Brain microvascular endothelial cell (primary cell): ENCODE measurements at places on chromosomes 1 and 21.

GRCh38 chr1:107943694-107944093 is 21.3 kb downstream of the VAV3 start:
- DNase-seq, result no peak

- DNase-seq, result no peak
Measured at GRCh38 chr1:12372180-12372579, 142.3 kb downstream of the VPS13D start.

- DNase-seq, result no peak
Measured at GRCh38 chr1:72241397-72241796, 40.9 kb downstream of the NEGR1 start.

- no peak for DNase-seq
Measured at GRCh38 chr1:164180824-164181223, 378.2 kb upstream of the PBX1 start.

- DNase-seq, result no peak
Measured at GRCh38 chr1:158000507-158000906, 7.1 kb downstream of the KIRREL1 start.

DNA sequence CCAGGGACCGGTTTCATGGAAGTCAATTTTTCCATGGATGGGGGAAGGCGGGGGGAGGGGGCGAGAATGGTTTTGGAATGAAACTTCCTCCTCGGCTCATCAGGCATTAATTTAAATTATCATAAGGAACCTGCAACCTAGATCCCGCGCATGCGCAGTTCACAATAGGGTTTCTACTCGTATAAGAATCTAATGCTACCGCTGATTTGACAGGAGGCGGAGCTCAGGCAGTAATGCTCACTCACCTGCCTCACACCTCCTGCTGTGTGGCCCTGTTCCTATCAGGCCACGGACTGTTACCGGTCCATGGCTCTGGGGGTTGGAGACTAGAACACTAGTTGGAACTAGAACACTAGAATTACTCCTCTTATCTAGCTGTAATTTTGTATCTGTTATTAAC is 38.0 kb downstream of the PRRX1 start:
- DNase-seq, result no peak

- peak; percentile 10 for DNase-seq
Measured at GRCh38 chr1:199759268-199759730, 268.2 kb upstream of the NR5A2 start.

DNA sequence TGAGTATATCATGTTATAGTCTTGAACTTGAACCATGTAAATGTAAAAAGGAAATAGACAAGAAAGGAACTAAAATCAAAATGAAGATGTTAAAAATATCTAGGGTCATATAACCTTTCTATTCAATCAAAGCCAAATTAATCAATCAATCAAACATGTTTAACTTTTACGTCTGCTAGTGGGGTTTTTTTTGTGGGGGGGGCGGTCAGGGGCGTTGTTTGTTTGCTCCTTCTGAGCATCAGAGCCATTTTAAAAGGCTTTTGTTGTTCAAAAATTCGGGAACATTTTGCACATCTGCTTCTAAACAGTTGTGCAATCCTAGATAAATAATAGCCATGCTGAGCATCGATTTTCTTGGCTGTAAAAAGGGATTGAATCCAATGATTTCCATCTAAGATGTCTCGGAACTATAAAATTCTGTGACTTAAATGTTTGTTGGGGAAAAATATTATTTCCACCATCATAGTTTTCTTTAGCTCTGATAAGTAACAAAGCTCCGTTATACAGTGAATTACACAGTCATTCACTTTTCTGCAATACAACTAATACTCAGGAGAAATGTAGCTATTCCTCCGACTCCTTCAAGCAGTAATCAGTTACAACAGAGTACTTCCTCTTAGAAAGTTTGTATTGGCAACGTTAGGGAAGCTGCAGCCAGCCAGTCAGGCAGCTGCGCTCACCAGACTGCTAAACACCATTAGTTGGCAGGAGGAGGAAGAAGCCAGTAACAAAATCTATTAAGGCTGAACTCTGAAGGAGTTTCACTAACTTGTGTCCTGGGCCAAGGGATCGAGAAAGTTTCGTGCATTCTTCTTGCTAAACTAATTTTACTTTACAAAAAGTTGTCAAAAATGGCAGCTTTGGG is 2.2 kb downstream of the SPATA6 start:
- peak; percentile 60 for DNase-seq

DNA sequence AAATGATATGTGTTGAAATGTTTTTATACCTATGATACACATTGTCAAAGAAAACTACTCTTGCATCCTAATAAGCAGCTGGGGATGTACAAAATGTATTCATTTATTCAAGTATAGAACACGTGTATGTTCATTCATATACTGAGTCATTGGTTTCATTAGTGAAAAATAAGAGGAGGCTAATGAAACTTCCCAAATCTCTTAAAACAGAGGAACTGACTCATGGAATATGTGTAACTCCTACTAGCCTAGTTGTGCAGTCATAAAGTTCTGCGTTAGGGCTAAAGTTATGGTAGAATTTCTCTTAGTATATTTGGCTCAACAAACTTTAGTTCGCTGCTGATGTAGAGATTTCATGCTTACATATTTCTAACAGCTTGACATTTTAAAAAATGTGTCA is 441.6 kb downstream of the NCAM2 start:
- DNase-seq, result no peak

DNA sequence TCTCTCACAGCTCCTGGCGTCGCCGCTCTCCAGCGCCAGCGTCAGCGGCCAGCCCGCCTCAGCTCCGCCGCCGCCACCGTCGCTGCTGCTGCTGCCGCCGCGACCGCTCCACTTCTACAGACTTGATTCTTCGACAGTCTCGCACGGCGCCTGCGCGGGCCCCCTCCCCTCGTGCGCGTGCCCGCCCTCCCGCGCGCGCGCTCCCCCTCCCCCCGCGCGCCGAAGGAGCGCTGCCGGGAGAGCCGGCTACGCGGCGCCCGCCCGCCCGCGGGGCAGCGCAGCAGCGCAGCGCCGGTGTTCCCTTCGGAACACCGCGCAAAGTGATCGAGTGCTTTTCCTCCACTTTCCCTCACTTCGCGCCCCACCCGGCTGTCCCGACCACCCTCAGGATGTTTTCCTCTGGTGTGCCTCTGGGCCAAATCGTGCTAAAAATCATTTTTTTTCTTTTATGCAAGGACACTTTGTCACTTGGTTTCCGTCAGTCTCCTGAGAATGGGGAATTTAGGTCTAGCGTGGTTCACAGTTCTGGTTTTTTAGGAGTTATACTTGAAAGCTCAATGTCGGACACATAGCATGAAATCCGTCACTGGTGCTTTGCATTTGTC is at the start of gene IRF2BP2:
Gene IRF2BP2, minus strand, starts transcription at position 118 of the 605 bp plus-strand sequence. CDS start 684 bp downstream, outside the sequence.
- peak; percentile 77 for DNase-seq

GRCh38 chr1:37631036-37631435 is 3.7 kb downstream of the RSPO1 start:
- DNase-seq, result no peak

- peak; percentile 60 for DNase-seq
Measured at GRCh38 chr21:38819719-38820159, 14.0 kb downstream of the ETS2 start.

- no peak for DNase-seq
Measured at GRCh38 chr1:119593805-119594204, 54.3 kb downstream of the ZNF697 start.

DNA sequence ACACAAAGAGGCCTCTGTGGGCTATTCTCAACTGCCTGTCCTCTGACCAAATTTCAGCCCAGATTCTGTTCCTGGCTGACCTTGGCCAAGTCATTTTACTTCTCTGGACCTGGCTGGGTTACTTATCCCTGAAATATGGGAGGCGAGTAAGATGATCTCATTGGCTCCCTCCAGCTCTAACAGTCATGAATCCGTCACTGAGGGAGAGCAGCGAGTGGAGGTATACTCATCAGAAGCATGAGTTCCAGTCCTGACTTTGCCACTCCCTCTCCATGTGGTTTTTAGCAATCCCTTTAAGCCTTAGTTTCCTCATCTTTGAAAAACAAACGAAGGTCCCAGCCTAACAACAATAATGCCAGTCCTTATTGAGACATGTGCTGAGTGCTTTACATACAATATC is 63.5 kb downstream of the CCDC185 start:
- no peak for DNase-seq

GRCh38 chr1:93779540-93780165 is 98.0 kb upstream of the BCAR3 start:
- peak; percentile 69 for DNase-seq

- no peak for DNase-seq
Measured at GRCh38 chr21:28148400-28149064, 844.1 kb downstream of the LTN1 start.

DNA sequence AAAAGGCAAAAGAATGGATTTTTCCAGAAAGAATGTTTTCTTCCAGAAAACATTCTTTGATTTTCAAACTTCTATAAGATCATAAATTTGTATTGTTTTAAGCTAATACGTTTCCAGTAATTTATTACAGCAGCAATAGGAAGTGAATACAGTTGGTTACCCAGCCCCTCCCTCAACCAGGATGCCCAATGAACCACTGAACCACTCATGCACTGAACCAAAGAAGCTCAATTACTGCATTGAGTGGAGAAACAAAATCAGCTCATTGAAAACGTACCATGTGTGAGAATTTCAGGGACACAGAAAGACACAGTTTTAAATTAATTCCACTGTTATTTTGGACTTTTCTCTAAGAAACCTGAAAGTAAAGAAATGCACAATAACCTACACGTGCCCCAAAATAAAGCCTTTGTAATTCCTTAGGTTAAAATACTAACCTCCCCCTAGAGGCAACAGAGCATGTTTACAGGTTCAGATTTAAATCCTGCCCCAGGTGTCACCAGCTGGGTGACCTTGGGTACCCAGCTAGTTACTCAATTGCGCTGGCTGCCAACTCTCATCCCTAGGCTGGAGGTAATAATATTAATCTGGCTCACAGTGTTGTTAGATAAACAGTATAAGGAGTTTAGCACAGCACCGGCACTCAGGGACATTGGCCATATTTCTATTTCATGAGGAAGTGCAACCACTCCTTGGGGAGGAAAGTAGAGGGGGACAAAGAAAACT is 111.7 kb downstream of the NMNAT2 start:
- no peak for DNase-seq

DNA sequence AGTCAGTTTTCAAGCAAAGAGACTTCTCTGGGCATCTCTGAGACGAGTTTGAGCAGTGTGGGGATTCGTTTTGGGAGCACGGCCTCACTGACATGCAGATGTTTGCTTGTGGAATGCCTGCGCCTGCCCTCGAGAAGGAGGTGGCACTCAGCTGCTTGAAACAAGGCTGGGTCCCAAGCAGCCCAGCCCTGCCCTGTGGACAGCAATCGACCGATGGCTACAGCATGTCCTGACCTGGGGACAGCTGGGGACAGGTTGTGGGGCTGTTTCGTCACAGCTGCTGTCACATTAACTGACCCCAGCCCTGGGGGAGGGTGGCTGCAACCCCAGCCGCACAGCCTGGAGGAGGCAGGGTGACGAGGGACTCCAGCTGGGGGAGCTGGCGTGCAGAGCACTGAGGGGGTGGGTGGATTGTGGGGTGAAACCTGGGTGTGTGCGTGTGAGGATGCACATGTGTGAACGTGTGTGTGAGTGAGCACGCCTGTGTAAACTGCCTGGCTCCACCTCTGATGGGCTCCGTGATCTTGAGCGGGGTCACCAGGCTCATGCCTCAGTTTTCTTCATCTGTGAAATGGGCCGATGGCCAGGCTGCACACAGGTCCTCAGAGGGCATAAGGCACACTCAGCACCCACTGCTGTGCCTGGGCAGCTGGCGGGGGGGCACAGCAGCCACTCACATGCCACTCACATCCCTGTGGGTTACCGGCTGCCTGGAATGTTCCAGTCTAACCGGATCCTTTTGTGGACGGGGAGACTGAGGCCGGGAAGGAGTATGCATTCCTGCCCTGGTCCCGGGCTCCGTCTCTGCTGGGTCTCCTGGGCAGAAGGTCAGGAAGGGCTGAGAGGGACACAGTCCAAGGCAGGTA is 49.3 kb downstream of the COL18A1 start:
- DNase-seq, result no peak

GRCh38 chr1:10387677-10388386 is 11.0 kb upstream of the PGD start:
- DNase-seq, result peak; percentile 31

- DNase-seq, result no peak
Measured at GRCh38 chr1:84506729-84507453, 510 bp upstream of the GNG5 start.

DNA sequence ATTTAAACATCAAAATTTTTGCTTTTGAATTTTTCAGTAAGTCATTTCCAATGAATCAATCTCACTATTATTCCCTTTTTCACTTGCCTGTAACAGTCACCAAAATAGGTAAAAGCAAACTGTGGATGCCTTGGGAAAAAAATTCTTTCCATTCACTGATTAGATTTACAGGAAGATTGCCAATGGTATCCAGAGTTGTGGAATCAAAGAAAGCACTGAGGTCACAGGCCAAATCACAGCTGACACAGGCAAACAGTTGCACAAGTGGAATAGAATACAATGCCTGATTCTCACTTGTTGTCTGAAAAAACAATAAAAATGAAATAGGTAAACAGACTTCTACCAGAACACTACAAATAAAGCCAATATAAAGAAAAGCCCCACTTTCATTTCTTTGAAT is 48.4 kb downstream of the LTN1 start:
- DNase-seq, result no peak

DNA sequence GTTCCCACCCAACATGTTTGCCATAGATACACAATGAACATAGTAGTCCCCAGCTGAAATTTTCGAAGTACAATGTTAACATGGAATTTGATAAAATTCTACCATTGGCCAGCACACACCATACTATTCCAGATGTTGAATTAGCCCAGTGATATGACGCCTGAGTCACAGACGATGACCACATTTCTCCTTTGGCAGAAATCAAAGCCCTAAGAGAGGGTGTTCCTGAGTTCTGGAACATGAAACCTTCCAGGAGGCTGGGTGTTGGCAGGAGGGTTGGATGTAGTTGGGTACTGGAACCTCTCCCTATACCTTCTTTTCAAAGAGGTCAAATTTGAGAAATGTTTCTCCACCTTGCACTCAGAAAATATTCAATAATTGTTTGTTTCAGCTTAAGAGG is 37.8 kb downstream of the LPAR3 start:
- DNase-seq, result no peak

- no peak for DNase-seq
Measured at GRCh38 chr21:36202726-36203602, 46.3 kb downstream of the DOP1B start.

DNA sequence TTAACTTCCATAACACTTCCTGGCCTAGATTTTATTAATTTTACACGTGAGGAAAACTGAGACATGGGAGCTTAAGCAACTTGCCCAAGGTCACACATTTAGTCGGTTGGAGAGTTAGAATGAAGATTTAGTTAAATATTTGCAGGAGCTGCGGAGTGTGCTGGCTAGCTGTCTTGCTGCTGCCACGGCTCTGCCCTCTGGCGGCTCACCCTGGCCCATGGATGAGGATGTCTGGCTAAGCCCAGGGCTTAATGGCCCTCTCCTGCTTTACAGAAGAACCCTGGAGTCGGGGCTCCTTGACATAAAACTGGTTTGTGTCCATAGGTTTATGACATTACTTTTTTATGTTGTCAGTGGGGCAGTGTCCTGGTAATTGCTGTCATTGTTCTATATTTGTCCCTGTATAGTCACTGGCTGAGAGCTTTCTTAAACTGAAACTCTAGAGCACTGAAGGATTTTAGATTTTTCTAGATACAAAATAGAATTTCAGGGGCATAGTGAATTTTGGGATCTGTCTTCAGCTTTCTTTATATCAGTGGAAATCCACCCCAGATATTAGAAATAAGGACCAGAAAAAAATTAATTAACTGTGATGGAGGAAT is 88.9 kb upstream of the WLS start:
- peak; percentile 57 for DNase-seq
